ENCODE measurements at places on chromosomes 5 and 9. TPM values are rescaled to one million over a fixed set of nuclear protein-coding genes. Genes with fewer than 3 reads are reported as not detected.

- no peaks in the 10 kb centered on the region for H3K27me3 ChIP-seq
- no peaks in the 10 kb centered on the region for H3K4me1 ChIP-seq
- H3K36me3 ChIP-seq, result no peaks in the 10 kb centered on the region
- H3K4me3 ChIP-seq, result no peak overlapping the region
- H3K27ac ChIP-seq, result no peak overlapping the region
- DNase-seq, result no peak
Measured at GRCh38 chr5:42360616-42361314, 62.5 kb upstream of the GHR start.

DNA sequence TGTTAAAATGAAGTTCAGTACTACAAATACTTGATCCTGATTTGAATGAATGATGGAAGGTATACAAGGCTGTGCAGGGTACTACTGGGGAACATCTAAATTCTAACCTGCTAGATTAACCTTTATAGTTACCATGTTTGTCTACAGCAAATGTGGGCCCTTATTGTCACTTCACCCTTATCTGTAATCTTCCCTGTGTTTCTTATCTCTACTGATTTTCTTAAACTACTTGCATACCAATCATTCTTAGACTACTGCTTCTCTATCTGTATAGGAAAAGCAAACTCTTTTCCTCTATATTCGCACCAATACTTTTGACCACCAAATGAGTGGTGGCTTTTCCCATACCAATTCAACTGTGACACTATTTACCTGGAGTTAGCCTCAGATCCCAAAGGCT is 210.7 kb downstream of the HINT1 start:
- H3K27ac ChIP-seq, result no peak overlapping the region
- no peaks in the 10 kb centered on the region for H3K36me3 ChIP-seq
- DNase-seq, result no peak
- H3K27me3 ChIP-seq, result peaks cover 5% of the 10 kb centered on the region
- no peaks in the 10 kb centered on the region for H3K4me1 ChIP-seq
- no peak overlapping the region for H3K4me3 ChIP-seq

Gene ZNF484
- total RNA-seq, result 12.3 TPM

GRCh38 chr9:14597171-14597799 is 95.9 kb downstream of the ZDHHC21 start:
- H3K4me3 ChIP-seq, result no peak overlapping the region
- no peak for DNase-seq
- H3K36me3 ChIP-seq, result peaks cover 45% of the 10 kb centered on the region
- no peaks in the 10 kb centered on the region for H3K27me3 ChIP-seq

DNA sequence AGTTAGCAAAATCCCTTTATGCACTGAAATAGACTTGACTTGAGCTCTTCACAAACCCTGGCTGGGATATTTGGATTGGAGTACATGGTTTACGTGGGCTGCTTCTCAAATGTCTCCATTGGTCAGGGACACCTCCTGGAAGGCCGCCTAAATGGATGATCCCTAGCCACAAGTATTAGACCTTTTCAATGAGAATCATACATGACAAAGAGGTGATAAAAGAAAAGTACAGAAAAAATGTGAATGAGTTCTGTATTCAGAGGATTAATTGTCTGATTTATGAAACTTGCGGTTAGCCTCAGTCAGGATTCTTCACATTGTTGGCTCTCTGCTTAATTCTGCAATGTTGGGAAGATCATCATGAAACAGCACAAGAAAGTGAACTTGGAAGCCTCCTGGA is 752.8 kb upstream of the ADAMTS16 start:
- H3K4me1 ChIP-seq, result no peaks in the 10 kb centered on the region
- DNase-seq, result no peak
- peaks cover 8% of the 10 kb centered on the region for H3K27me3 ChIP-seq
- H3K36me3 ChIP-seq, result no peaks in the 10 kb centered on the region
- no peak overlapping the region for H3K4me3 ChIP-seq

- peaks cover 32% of the 10 kb centered on the region for H3K4me1 ChIP-seq
- no peak overlapping the region for H3K4me3 ChIP-seq
- peak overlapping the region; percentile 8 for H3K27ac ChIP-seq
- H3K36me3 ChIP-seq, result peaks cover 3% of the 10 kb centered on the region
- H3K27me3 ChIP-seq, result no peaks in the 10 kb centered on the region
Measured at GRCh38 chr9:93599571-93600403, 23.4 kb downstream of the PHF2 start.

Gene SAXO1
- 0.48 TPM for total RNA-seq

- H3K27ac ChIP-seq, result no peak overlapping the region
- peaks cover 36% of the 10 kb centered on the region for H3K36me3 ChIP-seq
- no peaks in the 10 kb centered on the region for H3K27me3 ChIP-seq
- no peak overlapping the region for H3K4me3 ChIP-seq
Measured at GRCh38 chr5:32275396-32275741, 37.4 kb downstream of the MTMR12 start.

Gene GZMA
- not detected for total RNA-seq
